ENCODE measurements at places on chromosomes 6 and 20.

DNA sequence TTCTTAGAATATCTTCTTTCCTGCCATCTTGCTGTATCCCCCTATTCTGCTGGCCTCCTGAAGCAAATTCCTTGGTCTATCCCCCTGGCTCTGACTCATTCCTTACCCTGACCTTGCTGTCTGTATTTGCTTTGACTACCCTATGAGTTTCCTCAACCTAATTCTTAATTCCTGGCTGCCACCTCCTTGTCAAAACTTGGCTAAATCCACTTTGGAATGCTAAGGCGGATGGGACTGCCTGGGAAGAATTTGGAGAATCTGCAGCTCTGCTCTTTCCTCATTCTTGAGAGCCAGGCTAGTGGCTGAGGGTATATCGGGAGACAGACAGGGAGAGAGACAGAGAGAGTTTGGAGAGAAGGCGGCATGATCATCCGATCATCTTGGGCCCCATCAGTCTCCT lies 24.4 kb downstream of the CAP2 start:
- no peak for DNase-seq

DNA sequence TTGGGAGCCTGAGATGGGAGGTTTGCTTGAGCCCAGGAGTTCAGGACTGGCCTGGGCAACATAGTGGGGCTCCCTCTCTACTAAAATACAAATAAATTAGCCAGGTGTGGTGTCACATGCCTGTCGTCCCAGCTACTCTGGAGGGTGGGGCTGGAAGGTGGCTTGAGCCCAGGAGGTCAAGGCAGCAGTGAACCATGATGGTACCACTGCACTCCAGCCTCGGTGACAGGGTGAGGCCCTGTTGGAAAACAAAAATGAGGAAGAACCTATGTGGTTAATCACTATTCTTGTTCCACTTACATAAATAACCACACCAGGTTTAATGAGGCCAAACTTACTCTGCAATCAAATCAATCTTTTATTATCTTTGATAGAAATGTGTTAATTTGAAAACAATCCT lies 5.4 kb downstream of the PPDPF start:
- no peak for DNase-seq

DNA sequence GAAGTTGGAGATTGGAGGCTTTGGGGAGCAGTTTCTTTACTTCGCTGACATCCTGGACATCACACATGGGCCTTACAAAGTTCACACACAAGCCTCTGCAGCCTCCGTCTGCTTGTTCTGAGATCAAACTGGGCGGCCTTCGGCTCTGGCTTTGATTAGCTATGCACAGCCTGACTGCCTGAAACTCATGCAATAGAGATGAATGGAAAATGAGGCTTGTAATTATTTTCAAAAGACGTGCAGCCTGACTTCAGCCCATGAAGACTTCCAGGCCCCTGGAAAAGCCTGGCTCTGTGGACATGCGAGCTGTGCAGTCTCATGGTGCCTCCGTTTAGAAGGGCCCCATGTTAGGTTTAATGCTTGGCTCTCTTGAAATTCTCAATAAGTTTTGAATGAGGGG lies 480.5 kb upstream of the SULF2 start:
- no peak for DNase-seq

DNA sequence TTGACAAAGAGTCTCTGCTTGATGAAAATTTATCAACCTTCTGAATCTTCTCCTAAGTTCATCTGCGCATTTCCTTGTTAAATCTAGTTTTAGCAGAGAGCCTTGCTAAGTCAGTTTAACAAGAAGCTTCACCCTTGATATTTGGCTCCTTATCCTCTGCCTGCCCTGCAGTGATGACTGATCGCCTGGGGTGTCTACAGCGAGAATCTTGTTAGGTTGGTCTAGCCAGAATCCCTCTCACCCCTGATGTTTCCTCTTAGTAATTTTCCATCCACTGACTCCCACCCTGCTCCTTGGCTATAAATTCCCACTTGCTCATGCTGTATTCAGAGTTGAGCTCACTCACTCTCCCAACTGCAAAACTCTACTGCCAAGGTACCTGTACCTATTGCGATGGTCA lies 114.1 kb downstream of the TENT5A start:
- no peak for DNase-seq

All from activated CD4-positive, alpha-beta T cell treated with anti-CD3 and anti-CD28 coated beads for 36 hours (primary cell).